ENCODE measurements at places on chromosomes 6 and 20.

GRCh38 chr20:23782366-23782983, 31.7 kb upstream of the CST1 start:
- peak; percentile 54 for DNase-seq

DNA sequence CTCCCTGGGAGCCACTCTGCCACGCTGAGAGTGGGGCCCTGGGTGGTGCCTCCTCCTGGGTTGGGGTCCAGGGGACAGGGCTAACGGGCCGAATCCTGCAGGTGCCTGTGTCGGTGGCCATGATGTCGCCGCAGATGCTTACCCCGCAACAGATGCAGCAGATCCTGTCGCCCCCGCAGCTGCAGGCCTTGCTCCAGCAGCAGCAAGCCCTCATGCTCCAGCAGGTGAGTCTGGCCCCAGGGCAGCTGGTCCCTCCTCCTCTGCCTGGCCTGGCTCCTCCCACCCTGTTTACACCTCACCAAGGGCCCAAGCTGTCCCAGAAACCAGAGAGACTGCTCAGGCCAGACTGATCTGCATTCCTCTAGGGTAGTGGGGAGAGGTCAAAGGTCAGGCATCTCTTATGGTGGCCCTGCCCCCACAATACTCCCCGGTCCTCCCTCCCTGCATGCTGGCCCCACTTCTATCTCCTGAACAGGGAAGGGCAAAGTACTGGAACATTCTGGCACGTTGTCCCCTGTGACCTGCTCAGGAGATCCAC, 38.6 kb downstream of the FOXP4 start:
- DNase-seq = no peak

GRCh38 chr6:154615483-154616025, 105.1 kb upstream of the CNKSR3 start:
- peak; percentile 45 for DNase-seq

DNA sequence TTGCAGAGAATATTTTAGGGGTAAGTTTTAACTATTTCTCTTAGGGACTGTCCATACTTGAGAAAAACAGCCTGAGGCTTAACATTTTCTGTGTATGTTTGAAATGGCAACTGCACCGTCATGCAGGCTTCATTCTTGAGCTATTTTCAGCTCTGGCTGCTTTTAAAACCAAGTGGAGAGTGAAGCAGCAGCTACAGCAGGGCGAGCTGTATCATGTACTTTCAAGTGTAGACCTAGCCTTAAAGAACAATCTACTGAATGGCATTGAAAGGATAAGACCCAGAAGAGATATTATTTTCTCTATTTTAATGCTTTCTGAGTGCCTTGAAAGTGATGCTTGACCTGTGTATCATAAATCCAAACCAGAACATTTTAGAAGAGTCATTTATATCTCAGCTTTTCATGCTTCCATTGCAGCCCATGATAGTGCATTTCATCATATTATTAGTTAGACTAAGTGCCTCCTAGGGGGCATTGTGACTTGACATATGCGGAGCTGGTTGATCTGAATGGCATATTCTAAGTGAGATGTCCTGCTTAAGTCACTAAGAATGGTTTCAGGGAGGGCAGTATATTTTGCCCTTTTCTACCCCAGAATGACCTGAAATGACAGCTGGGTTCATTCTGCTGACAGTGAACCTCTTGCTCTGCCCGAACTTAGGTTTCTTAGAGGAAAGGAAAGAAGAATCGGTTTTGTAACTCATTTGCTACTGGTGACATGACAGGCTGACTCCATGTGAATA, 85.3 kb downstream of the NKAIN2 start:
- no peak for DNase-seq

GRCh38 chr6:169930799-169931198, 179.4 kb downstream of the ERMARD start:
- peak; percentile 45 for DNase-seq

GRCh38 chr6:140078561-140079125, 704.2 kb upstream of the CITED2 start:
- no peak for DNase-seq

GRCh38 chr6:125867483-125867942, 76.8 kb downstream of the NCOA7 start:
- DNase-seq = peak; percentile 38

DNA sequence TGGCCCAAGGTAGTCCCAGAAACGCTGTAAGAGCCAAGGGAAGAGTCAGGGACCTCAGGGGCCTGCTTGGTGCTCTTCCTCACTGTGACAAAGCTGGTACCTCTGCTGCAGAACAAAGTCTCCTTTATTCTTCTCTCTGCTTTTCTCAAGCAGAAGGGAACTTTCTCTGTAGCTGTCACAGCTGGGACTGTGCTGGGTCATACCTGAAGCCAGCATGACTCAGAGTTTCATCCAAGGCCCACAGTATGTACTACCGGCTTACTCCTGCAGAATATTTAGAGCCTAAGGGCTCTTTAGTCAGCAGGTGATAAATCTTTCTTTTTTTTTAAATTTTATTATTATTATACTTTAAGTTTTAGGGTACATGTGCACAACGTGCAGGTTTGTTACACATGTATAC, 183.2 kb downstream of the TINAG start:
- no peak for DNase-seq

DNA sequence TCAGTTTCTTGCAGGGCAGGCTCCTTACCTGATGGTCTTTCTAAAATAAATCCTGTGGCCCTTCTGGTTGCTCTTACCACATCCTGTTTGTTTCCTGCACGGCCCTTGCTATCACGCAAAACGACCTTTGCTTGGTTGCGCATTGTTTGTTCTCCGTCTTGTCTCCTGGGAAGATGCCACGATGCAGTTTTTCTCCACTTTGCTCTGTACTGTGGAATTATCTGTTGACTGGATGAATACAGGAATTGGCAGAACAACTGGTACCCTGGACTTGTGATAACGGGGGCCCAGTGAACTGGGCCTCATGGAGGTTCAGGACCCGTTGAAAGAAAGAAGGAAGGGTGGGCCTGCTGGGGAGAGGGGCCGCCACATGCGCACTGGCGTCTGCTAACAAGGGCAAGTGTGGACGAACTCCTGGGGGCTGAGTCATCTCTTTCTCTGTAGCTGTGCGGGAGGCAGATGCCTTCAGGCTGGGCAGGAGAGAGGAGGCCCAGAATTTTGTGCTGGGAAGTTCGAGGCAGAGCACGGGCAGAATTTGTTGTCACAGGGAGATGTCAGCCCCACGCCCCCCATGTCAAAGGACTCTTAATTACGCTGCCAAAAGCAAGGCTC, 139.9 kb downstream of the BMP7 start:
- DNase-seq = no peak

DNA sequence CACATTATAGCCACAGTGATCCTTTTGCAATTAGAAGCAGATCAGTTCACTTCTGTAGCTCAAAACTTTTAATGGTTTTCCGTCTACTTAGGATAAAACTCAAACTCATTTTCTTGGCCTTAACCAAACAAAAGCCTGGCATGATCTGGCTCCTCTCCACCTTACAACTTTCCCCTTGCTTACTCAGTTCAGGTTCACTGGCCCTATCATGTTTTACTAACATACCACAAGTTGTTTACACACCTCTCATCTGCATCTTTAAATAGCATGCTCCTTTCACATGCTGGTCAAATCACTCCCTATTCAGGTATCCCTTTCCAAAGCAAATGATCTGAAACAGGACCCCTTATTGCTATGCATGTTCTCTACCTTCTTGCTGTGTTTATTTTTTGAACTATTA, 191.4 kb upstream of the FAM83B start:
- DNase-seq = no peak

- DNase-seq = no peak
These were observed 39.3 kb downstream of the ARID1B start for GRCh38 chr6:156816505-156816904.

GRCh38 chr6:3960754-3961361, 111.7 kb downstream of the FAM50B start:
- no peak for DNase-seq

- peak; percentile 77 for DNase-seq
These were observed 20.2 kb downstream of the LEMD2 start for GRCh38 chr6:33768644-33769120.

DNA sequence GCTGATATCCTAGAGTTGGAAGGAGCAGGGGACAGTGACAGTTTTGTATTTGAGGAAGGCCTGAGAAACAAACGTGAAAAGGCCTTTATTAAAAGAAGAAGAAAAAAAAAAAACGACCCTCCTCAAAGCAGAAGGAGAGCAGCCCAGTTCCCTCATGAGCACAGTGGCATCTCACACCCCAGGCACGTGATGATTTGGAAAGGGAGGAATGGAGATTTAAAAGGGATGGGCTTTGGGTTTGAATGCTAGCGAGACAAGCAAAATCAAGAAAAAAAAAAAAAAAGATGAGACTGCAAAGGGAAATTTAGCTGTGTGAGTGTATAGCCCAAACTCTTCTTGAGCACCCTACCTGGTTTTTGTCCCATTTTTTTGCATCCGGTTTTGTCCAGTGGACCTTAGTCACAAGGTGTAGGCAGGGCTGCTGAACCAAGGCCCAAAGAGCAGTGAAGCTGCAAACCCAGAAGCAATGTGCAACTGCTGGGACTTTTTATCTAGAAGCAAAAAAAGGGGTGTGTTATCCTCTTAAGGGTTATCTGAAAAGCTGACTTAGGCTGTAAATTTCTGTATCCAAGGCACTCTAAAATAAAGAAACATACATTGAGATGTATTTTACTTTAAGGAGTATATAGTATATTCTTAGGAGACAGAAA, 54.5 kb upstream of the RREB1 start:
- peak; percentile 44 for DNase-seq

GRCh38 chr6:12621754-12622153, 94.8 kb upstream of the PHACTR1 start:
- DNase-seq = no peak

DNA sequence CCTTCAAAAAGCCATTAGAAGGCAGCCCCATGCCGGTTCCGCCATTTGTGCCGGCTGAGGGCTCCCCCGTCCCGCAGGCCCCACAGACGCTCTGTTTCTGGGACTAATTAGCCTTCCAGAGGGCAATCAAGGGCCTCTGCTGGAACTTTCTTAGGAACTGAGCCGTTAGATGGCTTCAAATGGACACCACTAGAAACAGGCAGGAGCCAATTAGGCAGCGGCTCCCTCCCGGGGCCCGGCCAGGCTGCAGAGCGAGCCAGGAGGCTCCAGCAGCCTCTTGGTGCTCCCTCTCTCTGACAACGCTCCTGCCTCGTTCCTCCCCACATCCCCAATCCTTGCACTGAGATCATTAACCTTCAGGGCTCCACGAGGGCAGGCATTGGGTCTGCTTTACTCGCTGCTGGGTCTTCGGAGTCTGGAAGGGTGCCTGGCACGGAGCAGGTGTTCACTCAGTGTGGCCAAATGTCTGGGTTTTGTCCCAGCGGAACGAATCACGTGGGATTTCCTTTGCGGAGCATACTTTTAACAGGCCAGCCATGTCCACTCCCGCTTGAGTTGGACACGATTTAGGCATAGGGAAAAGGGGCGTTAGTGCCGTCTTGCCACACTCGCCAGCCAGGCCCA, 98.3 kb downstream of the TMEM242 start:
- DNase-seq = no peak

GRCh38 chr6:37357288-37357687, 3.5 kb downstream of the RNF8 start:
- no peak for DNase-seq

- no peak for DNase-seq
These were observed 24.4 kb downstream of the HCRTR2 start for GRCh38 chr6:55198715-55199114.

- DNase-seq = no peak
These were observed 200.5 kb downstream of the MYLK4 start for GRCh38 chr6:2550247-2550646.

DNA sequence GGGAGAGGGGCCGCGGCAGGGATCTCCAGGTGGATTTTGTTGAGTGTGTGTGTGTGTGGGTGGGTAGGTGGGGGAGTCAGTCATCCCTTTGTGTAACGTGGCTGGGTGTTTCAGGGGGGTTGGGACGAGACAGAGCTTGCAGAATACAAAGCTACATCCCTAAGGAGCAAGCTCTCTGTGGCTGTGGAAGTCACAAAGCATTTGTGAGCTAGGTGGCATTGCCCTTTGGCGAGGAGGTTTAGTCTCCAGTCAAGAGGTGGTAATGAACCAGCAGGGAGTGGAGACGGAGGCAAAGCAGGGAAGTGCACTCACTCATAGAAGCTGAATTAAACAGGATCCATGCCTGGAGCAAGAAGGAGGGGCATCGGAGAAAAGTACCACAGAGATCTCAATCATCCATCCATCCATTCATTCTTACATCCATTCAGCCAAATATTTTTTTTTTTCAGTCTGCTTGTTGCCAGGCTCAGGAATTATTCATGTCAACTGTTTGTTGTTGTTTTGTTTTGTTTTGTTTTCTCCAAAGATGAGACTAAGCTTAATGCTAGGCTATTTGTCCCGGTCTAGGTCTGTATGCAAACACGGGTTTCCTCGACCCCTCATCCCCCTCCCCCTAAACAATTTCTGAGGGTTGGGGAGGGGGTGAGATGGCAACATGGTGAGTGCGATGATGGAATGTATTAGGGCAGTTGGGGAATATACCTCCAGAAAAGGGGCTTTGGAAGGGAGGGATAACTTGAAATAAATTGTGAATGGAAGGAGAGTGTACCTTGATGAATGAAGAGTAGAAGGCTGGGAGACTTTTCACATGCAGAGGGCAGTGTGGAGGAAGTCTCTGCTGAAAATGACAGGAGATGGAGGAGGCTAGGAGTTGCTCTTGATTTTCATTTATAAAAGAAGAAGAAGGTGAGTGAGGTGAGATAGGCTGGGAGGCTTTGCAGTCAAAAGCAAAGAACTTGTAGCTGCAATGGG, 1.0 kb downstream of the HCRTR2 start:
- DNase-seq = no peak

GRCh38 chr20:60565083-60565482, 606.9 kb downstream of the CDH26 start:
- no peak for DNase-seq

DNA sequence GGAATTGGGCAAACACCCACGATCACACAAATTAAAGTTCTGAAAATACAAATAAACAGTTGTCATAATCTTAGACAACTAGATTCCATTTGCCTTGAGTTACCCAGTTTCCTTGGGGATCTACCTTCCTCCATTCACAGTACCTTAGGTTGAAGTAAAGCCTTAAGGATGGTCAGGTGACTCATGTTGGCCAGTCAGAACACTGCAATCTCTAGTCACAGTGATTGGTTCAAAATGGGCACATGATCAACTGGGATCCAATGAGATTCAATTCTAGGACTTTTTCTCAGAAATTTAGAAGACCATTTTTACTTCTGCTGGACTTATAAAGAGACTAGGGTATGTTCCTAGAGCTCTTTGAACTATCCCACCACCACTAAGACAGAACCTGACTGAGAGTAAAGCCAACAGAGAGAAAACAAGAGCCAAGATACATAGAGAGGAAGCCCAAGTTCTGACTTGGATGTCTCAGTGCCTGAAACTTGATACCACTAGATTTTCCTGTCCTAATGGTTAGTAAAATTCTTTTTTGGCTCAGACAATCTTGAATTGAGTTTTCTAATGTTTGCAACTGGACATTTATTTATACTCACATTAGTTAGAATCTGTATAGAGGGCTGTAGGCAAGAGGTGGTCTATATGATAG, 8.6 kb upstream of the CLIC5 start:
- no peak for DNase-seq

DNA sequence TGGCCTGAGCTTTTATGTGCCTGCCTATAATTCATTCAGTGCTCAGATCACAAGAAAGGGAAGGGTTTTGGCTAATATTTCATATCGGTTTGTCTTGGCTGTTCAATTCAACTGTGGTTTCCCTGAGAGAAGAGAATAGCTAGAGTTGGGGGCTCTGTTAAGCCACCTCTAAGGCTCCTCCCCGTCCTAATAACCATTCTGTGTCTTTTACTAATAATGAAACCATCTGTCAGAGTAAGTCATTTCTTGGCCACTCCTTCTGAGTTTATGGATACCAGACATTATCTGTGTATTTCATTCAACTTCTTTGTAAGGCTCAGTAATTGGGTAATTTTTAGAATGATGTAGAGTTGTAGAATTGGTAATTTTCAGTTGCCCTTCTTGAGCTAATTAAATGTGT, 5.2 kb downstream of the STX11 start:
- DNase-seq = no peak

GRCh38 chr6:32952817-32953739, at the start of gene HLA-DMA:
Gene HLA-DMA, minus strand, starts transcription at chr6:32953097. Its CDS starts 61 bp downstream, at chr6:32953036.
- DNase-seq = peak; percentile 86

All from NB4 (cell line).